ENCODE measurements at places on chromosomes 1 and 21. TPM values are rescaled to one million over a fixed set of nuclear protein-coding genes. Genes with fewer than 3 reads are reported as not detected.

The CD244 gene
- total RNA-seq, result 10.3 TPM

The CAPN8 gene
- 0.38 TPM for total RNA-seq

The SLAMF7 gene
- 6.4 TPM for total RNA-seq

The GJA8 gene
- total RNA-seq, result not detected

The SPRR1B gene
- 1.2 TPM for total RNA-seq

The MFSD2A gene
- 2.3 TPM for total RNA-seq

The RNF207 gene
- 3.0 TPM for total RNA-seq

DNA sequence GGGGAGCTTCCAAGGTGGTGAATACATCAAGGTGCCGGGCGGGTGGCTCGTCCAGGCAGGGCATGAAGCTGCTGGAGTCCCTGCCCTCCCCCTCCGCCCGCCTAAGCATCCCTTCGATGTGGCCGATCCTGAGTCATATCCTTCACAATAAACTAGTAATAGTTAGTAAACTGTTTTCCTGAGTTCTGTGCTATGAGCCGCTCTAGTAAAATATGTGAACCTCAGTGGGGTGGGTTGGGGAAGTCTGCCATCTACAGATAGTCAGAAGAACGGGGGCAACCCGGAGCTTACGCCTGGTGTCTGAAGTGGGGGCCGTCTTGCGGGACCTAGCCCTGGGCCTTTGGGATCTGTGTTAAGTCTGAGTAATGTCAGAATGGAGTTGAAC, 21.6 kb downstream of the C2CD2 start:
- DNase-seq, result no peak

- DNase-seq, result no peak
These were observed 245.3 kb downstream of the GPR52 start for GRCh38 chr1:174693085-174693484.

- no peak for DNase-seq
These were observed 50.6 kb downstream of the ROR1 start for GRCh38 chr1:63824451-63824850.

DNA sequence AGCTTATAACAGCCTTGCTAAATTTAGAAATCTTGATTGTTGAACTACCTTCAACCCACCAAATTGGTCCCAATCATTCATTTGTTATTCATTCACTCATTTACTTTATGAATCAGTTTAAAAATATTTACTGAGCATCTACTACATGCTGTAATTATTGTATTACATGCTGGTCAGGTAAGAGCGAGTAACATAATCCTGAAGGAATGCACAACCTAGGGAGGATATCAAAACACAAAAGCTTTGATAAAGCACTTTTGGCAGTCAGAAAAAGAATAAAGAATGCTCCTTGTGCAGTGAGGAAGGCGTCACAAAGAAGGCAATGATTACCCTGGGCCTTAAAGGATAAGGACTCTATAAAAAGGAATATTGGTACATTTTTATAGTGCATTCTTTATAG, 518.9 kb upstream of the NR5A2 start:
- no peak for DNase-seq

DNA sequence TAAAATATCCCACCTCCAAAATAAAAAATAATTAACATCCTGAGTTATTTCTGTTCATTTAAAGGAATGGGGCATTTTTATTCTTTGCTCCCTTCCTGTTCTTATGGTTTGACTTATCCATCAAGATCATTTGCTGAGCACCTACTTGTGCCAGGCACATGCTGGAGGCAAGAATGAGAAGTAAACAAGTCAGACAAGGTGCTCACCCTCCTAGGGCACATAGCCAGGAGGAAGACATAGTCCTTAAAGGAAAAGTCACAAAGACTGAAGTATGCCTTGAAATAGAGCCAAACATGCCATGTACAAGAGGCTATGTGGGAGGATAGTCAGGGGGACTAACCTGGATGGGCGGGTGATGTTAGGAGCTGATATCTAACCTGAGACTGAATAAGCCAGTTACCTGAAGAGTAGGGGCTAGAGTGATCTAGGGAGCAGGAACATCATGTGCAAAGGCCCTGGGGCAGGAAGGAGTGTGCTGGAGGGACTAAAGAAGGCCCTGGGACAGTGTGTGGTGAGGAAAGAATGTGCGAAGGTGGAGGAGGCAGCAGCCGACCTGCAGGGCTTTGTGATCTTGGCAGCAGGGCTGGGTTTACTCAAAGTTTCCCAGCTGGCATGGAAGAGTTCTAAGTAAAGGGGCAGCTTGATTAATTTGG, 233.5 kb downstream of the MATN1 start:
- no peak for DNase-seq

DNA sequence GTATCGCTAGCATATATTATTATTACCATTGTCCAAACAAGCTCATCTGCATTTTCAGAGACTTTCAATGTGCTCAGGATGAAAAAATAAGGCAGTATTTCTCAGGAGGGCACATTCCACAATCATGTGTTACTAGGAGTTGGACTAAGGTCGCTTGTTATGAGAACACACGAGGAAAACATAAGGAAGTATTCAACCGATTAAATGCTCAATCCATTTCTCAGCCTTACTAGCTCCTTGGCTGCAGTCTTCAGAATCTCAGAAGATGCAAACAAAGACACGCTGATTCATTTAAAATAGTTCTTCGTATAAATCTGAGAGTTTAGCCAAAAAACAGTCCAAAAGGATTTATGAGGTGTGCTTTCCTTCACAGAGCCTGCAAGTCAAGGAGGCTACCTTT, 82.0 kb upstream of the JAK1 start:
- no peak for DNase-seq

GRCh38 chr1:69551476-69552324, 16.0 kb upstream of the LRRC7 start:
- no peak for DNase-seq

DNA sequence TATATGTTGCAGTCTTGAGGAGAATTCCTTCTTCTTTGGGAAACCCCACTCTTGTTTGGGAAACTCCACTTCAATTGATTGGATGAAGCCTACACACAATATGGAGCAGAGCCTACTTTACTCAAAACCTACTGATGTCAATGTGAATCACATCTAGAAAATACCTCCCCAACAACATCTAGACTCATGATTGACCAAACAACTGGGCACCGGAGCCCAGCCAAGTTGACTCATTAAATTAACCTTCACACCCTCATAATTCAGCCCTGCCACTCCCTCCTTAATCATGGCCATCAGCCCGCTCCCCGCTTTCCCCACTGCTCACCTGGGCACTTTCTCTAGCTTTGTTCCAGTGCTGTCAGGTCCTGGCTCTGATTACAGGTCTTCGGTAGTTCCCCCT, 208.1 kb upstream of the MAP1LC3C start:
- DNase-seq, result no peak

DNA sequence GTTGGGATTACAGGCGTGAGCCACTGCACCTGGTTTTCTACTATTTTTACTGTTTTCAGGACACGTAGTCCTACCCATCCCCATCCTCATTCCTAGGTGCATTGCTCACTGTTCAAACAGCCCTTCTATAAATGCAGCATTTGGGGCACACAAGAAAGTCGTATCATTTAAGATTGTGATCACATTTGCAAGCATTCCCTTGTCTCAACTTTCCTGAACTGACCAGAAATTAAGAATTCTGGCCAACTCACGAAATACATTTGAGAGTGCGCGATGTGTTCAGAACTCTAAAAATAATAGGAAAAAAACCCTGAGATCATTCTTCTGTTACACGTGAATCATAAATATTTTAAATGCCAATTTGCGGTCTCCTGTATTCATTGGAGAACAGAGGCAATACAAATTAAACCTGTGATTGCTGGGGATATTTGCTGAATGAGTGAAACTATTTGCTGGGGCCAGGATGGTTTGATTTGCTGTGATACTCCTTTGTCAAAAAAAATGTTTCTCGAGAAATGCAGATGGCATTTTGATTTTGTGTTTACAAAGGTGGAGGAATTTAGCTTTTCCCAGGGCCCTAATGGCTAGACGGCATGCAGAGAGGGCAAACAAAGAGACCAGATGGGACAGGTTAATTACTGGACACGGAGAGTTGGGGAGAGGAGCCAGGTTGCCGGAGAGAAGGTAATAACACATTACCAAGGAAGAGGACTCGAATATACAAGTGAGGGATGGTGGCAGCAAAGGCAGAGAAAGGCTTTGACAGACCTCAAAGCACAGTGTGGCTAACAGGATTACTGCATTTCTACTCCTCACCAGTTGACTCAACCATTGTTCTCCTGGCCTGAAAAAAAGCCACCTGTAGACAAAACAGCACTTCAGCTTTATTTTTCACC, 38.4 kb downstream of the STPG1 start:
- no peak for DNase-seq

DNA sequence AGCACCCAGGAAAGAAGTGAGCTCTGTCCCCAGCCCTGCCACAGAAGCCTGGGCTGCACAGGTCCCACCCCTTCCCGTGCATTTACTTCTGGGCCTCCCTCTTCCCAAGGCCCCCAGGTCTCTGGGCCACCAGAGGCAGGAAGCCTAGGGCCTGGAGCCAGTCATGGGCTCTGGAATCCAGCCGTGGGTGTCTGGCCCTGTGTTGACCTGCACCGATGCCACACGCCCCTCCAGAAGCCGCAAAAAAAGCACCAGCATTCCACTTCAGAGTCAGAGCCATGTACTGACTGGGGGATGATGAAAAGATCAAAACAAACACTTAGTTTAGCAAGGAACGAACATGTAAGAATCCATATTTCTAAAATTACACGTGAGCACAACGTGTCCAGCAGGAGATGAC, 141.7 kb downstream of the NPHP4 start:
- DNase-seq, result no peak

- DNase-seq, result no peak
These were observed 249.9 kb downstream of the FMN2 start for GRCh38 chr1:240341365-240342250.

- no peak for DNase-seq
These were observed 12.8 kb upstream of the LRRC52 start for GRCh38 chr1:165531021-165531420.
